ENCODE measurements at places on chromosomes 12 and 14. TPM values are rescaled to one million over a fixed set of nuclear protein-coding genes. Genes with fewer than 3 reads are reported as not detected.

GRCh38 chr12:61490526-61491498, 769.4 kb upstream of the USP15 start:
- no peak for DNase-seq

DNA sequence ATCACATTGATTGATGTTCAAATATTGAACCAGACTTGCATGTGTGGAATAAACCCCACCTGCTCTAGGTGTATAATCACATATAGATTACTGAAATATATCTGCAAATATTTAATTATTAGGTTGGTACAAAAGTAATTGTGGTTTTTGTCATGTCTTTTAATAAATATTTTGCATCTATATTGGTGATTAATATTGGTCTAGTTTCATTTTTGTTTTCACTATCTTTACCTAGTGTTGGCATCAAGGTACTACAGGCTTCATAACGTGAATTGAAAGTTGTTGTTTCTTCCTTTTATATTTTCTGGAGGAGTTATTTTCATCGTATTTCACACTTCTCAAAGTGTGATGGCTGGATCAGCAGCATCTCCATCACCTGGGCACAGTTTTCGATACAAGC, 740.0 kb upstream of the TMEM132C start:
- no peak for DNase-seq

GRCh38 chr14:80427101-80427500, 215.8 kb upstream of the DIO2 start:
- no peak for DNase-seq

GRCh38 chr14:100262545-100262944, 23.6 kb downstream of the YY1 start:
- no peak for DNase-seq

DNA sequence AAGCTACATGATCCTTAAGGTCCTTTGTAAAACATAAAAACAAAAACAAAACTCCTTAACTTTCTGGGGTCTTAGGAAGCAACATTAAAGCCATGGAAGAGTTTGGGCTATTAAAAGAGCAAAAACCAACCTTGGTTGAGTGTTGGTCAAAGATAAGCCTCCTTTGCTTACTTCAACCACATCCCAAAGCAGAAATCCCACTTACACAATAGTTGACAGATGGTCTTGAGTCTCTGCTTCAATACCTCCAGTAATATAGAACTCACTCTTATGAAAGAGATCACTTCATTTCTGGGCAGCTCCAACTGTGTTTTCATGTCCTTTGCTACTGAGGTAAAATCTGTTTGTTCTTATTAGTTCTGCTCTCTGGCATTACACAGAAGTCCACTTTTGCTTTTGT, 125.8 kb downstream of the SLC38A4 start:
- DNase-seq: no peak

DNA sequence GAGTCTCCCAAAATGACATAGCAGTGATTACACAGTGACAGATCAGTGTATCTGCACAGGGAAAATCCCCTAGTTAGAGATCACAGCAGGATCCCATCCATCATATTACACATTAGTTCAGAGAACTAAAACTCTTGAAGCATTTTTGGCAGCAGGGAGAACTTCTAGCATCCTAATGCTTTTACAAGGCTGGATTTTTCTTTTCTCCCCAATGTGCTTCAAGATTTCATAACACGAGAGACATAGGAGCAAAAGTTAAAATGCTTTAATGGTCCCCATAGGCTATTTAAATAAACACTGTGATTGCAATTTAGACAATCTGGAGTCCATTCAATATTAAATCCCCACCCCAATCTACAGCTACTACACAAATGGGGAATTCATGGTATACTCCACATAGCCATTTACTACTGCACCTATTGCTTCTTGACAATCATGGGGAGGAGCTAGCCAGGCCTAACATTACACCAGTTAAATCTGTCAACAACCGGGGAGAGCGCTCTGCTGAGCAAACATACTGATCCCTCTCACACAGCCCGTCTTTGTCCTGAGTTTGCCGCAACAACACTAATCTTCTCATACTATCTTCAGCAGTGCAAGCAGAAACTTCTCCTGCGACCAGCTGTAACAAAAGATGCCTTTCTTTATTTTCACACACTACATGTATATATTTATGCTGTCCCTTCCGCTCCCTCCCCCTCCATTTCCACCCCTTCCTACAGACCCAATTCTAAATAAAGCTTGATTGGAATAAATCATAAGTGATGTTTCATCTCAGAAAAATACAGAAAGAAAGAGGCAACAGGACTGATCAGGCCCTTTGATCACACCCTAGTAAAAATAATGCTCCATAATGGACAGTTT, 120.3 kb upstream of the SOX5 start:
- no peak for DNase-seq

- no peak for DNase-seq
Observed at GRCh38 chr14:36317650-36318049, 2.8 kb downstream of the MBIP start.

DNA sequence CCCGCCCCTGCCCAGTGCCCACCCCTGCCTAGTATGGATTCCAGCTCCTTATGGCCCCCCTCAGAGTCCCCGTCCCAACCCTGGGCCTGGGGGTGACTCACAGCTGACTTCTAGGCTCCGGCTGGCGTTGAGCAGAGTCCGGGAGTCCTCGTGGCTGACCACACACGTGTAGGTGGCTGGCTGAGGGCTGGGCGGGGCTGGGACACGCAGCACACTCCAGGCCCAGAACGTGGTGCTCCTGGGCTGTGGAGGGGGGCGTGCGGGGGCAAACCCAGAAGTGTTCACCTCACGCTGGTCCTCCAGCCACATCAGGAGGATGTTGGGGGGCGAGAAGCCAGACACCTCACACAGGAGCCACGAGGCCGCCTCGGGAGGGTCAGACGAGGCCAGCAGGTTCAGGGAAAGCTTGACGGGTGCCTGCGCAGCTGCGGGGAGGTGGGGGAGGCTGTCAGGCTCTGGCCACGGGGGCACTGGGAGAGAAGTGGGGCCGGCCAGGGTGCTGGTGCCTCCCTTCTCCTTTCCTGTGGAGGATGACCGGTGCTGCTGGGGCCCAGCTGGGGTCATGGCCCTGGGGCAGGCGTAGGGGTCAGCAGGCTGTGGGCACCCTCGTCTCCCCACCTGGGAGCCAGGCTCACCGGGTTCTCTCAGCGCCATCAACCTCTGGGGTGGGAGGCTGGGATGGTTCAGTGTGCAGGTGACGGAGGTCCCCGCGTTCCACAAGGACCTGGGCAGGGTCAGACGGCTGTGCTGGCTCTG, 314.1 kb downstream of the TMEM121 start:
- DNase-seq: no peak

DNA sequence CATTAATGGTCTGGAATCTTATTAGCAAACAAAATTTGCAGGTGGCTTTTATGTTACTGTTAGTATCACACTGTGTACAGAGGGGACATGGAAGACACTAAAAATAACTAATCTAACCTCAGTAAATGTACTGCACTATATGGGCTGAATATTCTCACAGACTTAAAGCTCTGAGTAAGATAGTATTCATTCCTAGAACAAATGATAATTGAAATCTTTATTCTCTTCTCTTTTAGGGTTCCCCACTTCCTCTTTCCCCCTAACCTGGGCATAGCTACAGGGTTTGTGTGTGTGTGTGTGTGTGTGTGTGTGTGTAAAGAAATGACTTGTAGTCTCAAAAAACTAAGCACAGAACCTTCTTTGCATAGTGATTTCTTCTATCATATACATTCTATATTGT, 21.4 kb upstream of the HECTD1 start:
- DNase-seq: no peak

- DNase-seq: no peak
Observed at GRCh38 chr12:4645023-4645422, 3.8 kb downstream of the AKAP3 start.

GRCh38 chr12:24741216-24741615, 207.7 kb downstream of the BCAT1 start:
- DNase-seq: no peak

DNA sequence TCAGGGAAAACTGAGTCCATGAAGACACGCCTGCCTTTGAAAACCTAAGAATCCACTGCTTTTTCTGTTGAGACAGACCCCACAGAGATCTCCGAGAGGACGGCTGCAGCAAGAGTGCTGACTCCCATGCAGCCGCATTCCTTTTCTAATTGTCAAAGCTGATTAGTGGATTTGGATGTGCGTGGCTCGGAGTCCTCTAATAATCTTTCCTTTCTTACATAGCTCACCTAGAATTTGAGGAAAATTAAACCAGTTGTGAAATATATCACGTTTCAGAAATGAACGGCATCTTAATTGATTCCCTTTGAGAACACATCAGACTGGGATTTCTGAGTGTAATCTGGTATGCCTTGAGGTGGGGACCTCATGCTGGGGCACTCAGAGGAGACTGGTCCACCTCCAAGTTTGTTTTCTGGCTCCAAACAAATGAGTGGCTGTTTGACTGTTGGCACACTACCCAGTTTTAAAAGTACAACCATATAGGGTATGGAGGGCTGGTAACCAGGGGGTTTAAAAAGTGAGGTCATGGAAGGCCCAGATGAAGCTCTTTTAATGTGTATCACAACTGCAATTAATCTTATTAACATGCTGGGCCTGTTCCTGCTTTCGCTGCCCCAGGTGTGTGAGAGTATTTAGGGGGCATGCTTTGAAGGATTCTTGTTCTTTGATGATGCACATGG, 63.3 kb downstream of the RASSF3 start:
- DNase-seq: no peak

DNA sequence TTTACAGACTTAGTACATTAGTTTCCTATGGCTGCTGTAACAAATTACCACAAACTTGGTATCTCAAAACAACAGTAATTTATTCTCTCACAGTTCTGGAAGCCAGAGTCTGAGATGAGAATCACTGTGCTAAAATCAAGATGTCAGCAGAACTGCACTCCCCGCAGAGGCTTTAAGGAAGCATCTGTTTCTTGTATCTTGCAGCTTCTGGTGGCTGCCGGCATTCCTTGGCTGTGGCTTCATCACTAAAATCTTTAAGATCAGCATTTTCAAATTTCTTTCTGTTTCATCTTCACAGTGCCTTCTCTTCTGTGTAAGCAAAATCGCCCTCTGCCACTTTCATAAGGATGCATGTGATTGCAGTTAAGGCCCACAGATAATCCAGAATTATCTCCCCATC, 9.4 kb downstream of the STON2 start:
- no peak for DNase-seq

DNA sequence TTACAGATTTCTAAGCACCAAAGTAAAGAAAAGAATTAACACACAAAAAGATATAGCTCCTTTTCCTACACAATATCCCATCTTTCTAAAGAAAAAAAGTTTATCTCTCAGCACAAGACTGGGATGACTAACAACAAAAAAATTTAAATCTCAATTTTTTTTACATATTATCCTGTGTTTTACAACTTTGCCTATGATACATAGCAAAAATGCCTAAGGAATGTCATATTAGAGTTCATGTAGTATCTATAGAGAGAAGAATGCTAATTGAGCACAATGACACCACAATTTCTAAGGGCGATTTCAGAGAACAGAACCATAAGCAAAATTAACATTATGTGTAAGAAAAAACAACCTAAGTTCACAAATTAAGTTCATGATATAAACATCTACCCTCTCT, 16.3 kb downstream of the C2CD5 start:
- DNase-seq: no peak

The CLEC4C gene
- total RNA-seq: not detected

The ZNF219 gene
- total RNA-seq: 20.6 TPM

The TAS2R30 gene
- 4.9 TPM for total RNA-seq

The POLR3B gene
- total RNA-seq: 9.2 TPM

The TMCC3 gene
- total RNA-seq: 2.9 TPM

The SIX1 gene
- not detected for total RNA-seq

The CAPZA3 gene
- total RNA-seq: not detected
